ENCODE measurements at places on chromosomes 6 and 20. TPM values are rescaled to one million over a fixed set of nuclear protein-coding genes. Genes with fewer than 3 reads are reported as not detected.

DNA sequence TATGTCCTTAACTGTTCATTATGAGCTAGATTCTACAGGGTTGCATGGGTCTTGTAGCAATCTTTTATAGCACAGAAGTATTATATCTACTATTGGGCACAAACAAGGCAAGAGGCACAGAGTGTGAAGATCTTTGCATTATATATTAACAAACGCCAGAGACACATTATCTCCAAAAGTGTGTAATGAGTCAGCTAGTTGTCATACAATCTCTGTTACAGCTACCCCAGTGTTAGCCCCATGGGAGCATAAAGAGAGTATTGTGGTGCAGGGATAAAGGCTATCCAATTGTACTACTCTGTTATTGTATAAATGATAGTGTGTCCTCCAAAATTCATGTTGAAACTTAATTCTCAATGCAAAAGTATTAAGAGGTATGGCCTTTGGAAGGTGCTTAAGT is 148.4 kb upstream of the RIMS1 start:
- no peaks in the 10 kb centered on the region for H3K27me3 ChIP-seq
- no peak overlapping the region for H3K27ac ChIP-seq
- no peaks in the 10 kb centered on the region for H3K4me1 ChIP-seq

DNA sequence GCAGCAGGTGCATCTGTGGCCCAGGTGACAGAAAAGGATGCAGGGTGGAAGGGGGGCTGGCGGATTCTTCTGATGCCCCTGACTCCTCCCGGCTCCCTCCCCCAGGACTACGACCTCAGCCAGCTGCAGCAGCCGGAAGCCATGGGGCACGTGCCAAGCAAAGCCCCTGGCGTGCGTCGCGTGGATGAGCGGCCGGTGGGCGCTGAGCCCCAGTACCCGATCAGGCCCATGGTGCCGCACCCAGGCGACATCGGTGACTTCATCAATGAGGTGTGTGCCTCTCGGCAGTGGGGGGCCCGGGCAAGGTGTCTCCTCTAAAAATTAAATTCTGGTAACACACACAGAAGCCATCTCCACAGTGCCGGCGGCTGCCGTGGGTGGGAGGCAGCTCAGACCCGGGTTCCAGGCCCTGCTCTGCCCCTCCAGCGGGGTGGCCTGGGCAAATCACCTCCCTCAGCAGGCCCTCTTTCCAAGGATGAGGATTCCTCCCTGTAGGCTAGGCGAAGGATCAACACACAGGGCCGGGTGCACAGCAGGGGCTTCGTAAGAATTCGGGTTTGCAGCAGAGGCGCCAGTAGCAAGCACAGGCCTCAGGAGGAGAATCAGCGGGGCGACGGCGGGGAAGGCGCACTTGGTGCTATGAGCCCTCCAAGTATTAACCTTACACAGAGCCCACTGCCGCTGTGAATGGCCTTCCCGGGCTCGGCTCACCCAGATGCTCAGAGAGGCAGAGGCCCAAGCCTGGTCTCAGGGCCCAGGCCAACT is 131.5 kb downstream of the TAF4 start:
- H3K36me3 ChIP-seq: no peaks in the 10 kb centered on the region
- no peak overlapping the region for H3K27ac ChIP-seq
- no peaks in the 10 kb centered on the region for H3K4me1 ChIP-seq
- H3K27me3 ChIP-seq: no peaks in the 10 kb centered on the region
- no peak for DNase-seq
- H3K4me3 ChIP-seq: no peak overlapping the region

The F13A1 gene
- 110 TPM for total RNA-seq

DNA sequence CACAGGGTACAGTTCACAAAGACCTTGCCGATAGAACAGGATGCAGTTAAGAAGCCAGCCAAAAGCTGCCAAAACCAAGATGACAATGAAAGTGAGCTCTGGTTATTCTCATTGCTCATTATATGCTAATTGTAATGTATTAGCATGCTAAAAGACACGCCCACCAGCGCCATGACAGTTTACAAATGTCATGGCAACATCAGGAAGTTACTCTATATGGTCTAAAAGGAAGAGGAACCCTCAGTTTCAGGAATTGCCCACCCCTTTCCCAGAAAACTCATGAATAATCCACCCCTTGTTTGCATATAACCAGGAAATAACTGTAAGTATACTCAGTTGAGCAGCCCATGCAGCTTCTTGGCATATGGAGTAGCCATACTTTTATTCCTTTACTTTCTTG is 748.7 kb downstream of the QKI start:
- H3K27me3 ChIP-seq: no peaks in the 10 kb centered on the region
- H3K4me3 ChIP-seq: no peak overlapping the region
- no peak overlapping the region for H3K27ac ChIP-seq
- DNase-seq: no peak
- no peaks in the 10 kb centered on the region for H3K36me3 ChIP-seq

DNA sequence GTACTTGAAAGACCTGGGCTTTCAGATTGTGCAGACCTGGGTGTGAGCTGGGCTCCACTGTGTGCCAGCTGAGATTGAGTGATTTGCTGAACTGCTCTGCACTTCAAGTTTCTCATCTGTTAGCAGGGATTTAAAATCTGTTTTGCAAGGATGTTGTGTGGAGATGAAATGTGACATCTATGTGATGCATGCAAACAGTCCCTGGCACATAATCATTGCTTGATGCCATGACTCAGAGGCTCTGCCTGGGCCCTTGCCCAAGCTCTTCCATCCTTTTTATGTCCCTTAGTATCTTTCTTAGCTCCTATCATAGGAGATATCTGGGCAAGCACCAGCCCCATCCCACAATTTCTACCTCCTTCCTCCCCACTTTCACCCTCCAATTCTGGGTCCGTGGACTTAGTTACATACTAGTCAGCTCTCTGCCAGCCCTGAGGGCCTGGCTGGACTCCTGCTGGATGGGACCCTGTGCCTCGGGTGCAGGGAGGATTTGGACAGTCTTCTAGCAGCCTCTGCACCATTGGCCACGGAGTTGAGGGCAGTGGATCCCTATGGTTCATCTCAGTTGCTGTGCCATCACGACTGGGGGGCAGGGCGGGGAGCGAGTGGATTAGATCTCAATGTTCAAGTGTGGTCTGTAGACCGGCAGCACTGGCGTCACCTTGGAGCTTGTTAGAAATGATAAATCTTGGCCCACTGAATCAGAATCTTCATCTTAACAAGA is 103.6 kb downstream of the MAP3K7 start:
- no peaks in the 10 kb centered on the region for H3K36me3 ChIP-seq
- peak; percentile 85 for DNase-seq
- no peak overlapping the region for H3K27ac ChIP-seq
- no peak overlapping the region for H3K4me3 ChIP-seq
- H3K27me3 ChIP-seq: no peaks in the 10 kb centered on the region

The MYB gene
- total RNA-seq: 0.42 TPM

Data from esophagus muscularis mucosa (tissue), 4 donors.